NCI-H446 treated with DMSO at 0.1 percent for 48 hours (cell line): ENCODE measurements at places on chromosomes 13 and 19.
A peak's percentile ranks its signal among the peaks of the same experiment; 100 is the strongest.

- no peak for DNase-seq
Observed at GRCh38 chr13:24652359-24652758, 27.8 kb upstream of the ATP12A start.

DNA sequence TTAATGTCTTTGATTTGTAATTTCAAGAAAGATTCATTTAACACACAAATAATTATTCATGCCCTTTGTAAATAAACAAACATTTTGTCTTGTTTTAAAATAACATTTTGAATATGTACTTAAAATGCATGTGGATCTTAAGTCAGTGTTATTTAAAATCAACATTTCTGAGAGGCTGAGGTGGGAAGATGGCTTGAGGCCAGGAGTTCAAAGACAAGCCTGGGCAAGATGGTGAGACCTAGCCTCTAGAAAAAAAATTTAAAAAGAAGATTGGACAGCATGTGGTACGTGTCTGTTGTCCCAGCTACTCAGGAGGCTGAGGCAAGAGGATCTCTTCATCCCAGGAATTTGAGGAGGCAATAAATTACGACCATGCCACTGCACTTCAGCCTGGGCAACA, 1268.2 kb downstream of the SLITRK1 start:
- no peak for DNase-seq

- DNase-seq: no peak
Observed at GRCh38 chr13:29499506-29500165, 95.9 kb downstream of the SLC7A1 start.

- DNase-seq: no peak
Observed at GRCh38 chr13:111488486-111489132, 168.2 kb downstream of the TEX29 start.

DNA sequence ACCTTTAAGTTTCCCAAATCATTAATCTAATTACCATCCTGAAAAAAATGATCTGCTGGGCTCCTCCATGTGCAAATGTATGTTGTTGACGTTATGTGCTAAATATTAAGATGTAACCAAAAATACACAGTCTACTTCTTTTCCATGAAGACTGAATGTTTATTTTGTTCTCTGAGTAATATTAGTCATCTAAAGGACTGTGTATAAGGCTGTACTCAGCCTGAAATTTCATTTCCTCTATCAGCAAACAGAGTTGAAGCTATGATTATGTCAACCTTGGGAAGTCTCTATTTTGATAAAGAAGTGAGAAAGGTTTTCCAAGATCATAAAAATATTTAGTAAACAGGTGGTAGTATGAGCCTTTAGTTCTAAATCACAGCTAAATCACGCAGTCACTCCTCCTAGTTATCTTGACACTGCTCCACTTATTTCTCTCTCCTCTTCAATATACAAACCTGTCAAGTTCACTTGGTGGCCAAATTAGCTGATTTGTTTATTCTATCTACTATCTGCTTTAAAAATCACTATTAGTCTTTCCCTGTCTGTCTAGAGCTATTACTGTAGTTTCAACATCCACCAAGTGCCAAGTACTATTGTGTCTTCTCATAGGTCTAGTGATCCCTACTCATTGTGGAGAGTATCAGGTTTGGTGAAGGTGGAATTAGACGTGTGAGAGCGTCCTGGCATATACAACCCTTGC, 211.7 kb upstream of the STARD13 start:
- DNase-seq: no peak

GRCh38 chr13:32902874-32903273, 113.3 kb upstream of the KL start:
- DNase-seq: peak; percentile 49

DNA sequence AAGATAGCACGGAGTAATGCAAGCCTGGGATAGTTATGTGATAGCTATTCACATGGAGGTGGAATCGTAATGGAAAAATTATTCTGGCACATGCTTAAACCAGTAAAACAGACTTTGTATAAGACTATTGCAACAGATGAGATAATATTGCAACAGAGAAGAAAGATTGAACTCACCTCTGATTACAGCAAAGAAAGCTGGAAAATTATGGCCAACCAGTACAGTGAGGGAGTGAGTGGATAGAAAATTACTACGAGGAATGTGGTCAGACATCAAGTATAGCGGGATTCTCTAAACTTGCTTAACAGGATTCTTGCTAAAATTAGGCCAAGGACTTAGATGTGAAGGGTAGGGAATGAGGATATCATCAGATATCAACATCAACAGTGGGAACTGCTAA, 397.6 kb upstream of the KLHL1 start:
- no peak for DNase-seq

GRCh38 chr13:20519875-20520274, 5.8 kb downstream of the CRYL1 start:
- no peak for DNase-seq

- DNase-seq: no peak
Observed at GRCh38 chr13:65670014-65670625, 1560.0 kb downstream of the PCDH9 start.

DNA sequence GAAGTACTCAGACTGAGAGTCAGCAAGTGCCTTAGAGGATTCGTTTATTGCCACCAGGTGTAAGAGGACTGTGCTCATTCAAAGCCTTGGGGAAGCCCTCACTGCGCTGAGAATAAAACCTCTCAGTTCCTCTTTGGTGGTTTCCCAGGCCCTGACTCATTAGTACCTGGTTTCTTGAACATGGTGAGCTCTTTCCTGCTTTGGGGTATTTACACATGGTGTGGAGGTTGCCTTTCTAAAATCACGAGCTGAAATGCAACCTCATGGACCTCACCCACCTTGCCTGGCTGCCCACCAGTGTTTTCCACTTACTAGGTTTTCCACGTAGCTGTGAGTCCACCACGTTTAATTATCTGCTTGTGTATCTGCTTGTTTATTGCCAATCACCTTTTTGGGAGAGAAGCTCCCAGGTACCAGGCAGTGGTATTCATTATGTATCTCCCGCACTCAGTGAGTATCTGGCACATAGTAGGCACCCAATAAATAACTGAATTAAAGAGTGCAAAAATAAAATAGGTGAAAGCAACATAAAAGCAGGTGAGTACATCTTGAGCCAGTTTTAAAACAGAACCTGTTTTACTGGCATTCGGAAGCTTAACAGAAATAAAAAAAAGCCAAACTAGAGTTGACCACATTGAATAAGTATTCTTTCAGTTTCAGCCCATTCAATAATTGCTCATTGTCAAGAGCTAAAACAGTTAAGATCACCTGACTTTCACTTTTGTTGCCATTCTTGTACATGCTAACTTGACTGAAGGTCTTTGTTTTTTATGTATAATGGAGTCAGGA, 533.0 kb downstream of the MYO16 start:
- no peak for DNase-seq

DNA sequence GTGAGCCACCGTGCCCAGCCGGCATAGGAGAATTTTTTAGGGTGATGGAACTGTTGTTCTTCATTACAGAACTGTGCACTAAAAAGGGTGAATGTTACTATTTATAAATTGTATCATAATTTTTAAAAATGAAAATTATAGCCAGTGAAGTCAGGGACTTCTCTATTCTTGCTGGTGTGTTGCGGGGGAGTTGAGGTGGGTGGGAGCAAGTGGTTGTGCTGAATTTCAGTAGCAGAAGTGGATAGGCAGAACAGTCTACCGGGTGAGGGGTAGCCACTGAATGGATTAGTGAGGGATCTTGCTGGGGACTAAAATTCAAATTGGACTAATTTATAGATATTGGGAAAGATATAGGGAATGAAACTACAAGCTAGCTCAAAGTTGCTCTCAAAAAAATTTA, 74.0 kb downstream of the CAB39L start:
- DNase-seq: no peak

DNA sequence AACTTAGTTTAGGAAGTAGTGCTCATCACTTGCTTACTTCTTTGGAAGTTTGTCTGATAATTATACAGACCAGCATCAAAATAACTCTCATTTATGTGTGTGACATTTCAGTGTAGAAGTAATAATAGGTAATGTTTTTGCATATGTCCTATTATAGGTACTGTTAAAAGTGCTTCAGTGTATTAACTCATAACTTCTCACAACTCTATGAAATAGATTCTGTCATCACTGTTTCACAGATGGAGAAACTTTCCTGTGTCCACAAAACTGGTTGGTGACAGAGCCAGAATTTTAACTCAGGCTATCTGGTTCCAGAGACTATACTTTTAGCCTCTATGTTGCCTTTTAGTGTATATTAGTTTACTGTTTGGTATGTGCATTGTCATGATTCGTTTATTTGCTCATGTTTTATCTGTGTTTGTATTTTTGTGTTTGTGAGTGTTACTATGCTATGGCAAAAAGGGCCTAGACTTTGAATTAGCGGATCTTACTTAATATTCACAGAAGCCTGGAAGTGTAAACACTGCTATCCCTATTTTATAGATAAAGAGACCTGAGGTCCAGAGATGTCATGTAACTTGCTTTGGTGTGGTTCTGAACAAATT, 12.7 kb downstream of the LPAR6 start:
- no peak for DNase-seq

- DNase-seq: no peak
Observed at GRCh38 chr19:46972311-46972710, 47.3 kb upstream of the NPAS1 start.

DNA sequence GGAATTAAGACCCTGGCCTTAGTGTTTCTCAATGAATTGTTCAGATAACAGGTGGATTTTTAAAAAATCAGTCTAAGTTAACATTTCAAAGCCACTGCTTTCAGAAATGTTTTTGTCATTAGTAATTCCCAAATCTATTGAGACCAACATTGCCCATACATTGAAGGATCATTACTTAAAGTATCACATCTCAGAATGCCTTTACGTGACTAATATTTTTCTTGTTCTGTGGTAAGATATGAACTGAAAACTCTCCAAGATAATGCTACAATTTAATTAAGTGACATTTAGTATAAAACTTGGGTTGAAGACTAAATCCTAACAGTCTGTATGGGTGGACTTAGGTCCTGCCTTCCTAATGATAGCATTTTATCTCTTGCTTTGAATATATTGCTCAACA, 59.4 kb upstream of the POSTN start:
- no peak for DNase-seq
